ENCODE measurements at places on chromosomes 5 and 9.

DNA sequence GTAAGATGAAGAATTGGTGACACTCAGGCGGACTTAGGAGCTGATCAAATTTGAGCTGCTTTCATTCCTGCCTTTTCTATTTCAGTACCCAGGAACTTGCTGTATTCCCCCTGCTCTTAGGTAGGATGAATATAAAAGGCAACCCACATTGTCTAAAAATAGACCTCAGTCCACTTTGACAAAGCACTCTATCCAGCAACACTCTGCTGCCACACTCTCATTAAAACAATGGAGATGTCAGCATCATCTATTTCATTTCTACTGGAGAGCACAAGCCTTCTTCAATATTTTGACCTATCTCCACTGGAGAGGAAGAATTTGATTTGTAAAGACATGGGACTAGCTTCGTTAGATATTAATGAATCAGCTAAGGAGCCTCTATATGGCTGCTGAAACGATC lies 468.4 kb downstream of the PTPRD start:
- no peak for DNase-seq

- no peak for DNase-seq
Observed at GRCh38 chr9:134473141-134474054, 147.1 kb downstream of the RXRA start.

- no peak for DNase-seq
Observed at GRCh38 chr9:105835721-105836120, 141.4 kb downstream of the TMEM38B start.

- DNase-seq, result no peak
Observed at GRCh38 chr9:8917956-8918739, 1118.6 kb upstream of the DMAC1 start.

DNA sequence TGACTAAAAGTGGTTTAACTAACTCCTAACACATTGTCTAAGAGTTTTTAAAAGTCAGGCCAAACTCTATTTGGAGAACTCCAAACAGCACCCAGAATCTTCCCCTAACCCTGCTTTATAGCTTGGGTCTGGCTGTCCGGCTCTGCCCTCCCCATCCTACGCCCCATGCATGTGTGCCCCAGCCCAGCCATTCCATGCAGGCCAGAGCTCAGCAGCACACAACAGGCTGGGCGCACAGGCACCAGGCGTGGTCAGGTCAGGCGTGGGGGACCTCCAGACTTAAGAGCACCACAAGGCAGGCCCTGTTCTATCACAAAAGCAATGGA lies 31.1 kb downstream of the SHB start:
- no peak for DNase-seq

- no peak for DNase-seq
Observed at GRCh38 chr9:27181381-27181780, 72.4 kb downstream of the TEK start.

DNA sequence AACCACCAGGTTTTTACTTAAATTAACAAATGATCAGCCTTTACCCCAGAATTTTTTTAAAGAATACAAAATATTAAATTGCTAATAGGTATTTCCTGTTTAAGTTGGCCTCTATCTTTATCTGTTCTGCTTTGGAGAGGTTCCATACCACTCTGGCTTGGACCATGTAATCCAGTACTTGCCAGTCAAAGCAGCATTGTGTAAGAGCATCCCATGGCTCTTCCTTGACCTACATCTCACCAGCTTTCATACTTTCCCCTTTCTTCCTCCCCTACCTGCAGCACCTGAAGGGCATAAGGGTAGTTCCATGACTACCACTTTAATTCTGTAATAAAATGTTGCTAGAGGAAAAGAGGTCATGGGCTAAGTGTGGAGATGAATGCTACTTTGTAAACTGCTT lies 140.8 kb upstream of the MTAP start:
- no peak for DNase-seq

GRCh38 chr5:174424219-174425053 lies 299.9 kb upstream of the MSX2 start:
- no peak for DNase-seq

DNA sequence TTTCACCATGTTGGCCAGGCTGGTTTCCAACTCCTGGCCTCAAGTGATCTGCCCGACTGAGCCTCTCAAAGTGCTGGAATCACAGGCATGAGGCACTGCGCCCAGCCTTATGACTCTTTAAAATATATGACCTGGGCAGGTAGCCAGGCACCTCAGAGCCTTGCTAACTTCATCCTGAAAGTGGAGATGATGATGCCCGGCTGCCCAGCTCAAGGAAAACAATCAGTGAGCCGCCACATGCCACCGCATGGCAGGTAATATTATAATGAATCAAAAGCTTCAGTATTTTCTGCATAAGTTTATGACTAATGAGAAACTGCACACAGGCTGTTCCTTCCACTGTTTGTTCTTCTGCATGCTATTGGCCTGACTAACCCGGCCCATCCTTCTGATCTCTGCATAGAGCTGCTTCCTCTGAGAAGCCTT lies 30.4 kb upstream of the DMRT1 start:
- no peak for DNase-seq

Data from activated naive CD8-positive, alpha-beta T cell treated with anti-CD3 and anti-CD28 coated beads for 36 hours (primary cell).